Foreskin fibroblast (primary cell): ENCODE measurements at places on chromosomes 7 and 10.
A peak's percentile ranks its signal among the peaks of the same experiment; 100 is the strongest.

GRCh38 chr10:76766682-76767081 is 870.9 kb downstream of the KCNMA1 start:
- DNase-seq = no peak

DNA sequence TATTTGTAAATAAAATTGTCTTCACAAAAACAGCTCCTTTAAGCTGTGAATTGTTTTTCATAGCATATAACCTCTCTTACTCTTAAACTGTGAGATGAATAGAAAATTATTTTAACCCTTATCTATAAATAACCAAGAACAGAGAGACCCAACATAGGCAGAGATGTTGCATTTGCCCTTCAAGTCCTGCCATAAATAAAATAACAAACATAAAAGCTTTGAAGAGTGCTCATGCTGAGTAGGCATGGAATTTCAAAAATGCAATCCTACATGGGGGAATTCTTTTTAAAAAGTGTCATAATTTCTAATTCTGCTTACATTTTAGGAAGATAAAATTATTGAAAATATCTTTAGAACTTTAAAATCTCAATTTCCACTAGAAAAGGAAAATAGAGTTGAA is 124.1 kb upstream of the FERD3L start:
- no peak for DNase-seq

DNA sequence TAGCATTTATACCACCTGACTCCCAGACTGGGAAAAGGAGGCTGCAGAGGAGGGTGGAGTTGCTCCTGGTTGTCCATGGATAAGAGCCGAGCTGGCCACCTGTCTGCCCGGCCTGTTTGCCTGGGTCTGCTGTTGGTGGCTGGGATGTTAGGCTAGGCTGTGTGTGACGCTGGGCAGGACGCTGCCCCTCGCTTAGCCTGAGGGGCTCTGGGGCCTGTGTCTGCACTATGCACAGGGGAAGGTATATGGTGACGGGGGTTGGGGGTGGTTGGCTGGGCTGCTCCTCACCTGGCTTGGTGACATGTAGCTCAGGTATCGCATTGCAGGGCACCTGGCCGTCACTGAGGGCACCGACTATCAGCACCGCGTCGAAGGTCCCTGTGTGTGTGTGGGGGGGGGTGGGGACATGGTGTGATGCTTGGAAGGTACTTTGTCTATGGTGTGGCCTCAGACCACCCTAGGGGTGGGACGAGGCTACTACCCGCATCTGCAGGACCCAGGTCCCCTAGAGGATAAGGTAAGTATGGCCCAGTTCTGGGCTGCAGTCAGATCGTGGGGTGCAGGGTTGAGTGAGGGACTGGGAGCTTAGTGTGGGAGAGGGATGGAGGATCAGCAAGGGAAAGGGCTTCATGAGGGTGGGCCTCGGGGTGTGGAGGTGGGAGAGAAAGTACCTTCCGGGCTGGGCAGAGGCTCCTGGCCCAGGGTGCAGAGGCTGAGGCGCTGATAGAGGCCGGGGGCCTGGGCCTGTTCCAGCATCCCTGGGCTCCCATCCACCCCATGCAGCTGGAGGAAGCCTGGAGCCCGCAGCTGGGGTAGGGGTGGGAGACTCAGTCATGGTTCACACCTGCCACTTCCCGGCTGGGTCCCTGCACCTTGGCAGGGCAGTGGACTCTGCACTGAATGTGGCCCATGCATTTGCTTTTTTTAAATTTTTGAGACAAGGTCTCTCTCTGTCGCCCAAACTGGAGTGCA is 2.3 kb downstream of the METTL27 start:
- DNase-seq = no peak

- DNase-seq = no peak
These were observed 7.6 kb upstream of the C10orf105 start for GRCh38 chr10:71727105-71727737.

- DNase-seq = no peak
These were observed 93.7 kb downstream of the EBF3 start for GRCh38 chr10:129870474-129870757.

GRCh38 chr7:124773938-124774337 is 8.3 kb upstream of the GPR37 start:
- DNase-seq = no peak

- no peak for DNase-seq
These were observed 46.0 kb downstream of the INSIG1 start for GRCh38 chr7:155343661-155344121.

GRCh38 chr7:21996641-21997040 is 50.9 kb upstream of the CDCA7L start:
- DNase-seq = peak; percentile 47

GRCh38 chr7:85095366-85095765 is 91.5 kb downstream of the SEMA3D start:
- no peak for DNase-seq

- peak; percentile 97 for DNase-seq
These were observed 47.2 kb upstream of the NRP1 start for GRCh38 chr10:33381451-33382215.

GRCh38 chr10:47418321-47418720 is 34.2 kb upstream of the ZNF488 start:
- DNase-seq = no peak

DNA sequence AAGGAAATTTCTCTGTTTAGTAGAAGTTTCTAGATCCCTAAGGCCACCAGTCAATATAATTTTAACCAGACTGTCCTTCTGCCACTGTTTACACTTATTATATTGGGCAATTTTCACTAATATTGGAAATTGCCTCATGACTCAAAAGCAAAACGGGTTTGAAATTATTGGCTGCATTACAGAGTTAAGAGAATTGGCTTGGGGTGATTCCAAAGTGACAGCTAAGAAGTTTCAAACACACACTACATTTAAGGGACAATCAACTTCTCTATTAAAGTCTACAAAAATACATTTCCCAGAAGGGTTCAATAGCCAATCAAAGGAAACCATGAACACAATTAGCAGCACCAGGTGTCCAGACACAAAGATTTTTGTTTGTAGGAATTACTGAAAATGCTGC is 111.9 kb downstream of the NEBL start:
- DNase-seq = no peak

DNA sequence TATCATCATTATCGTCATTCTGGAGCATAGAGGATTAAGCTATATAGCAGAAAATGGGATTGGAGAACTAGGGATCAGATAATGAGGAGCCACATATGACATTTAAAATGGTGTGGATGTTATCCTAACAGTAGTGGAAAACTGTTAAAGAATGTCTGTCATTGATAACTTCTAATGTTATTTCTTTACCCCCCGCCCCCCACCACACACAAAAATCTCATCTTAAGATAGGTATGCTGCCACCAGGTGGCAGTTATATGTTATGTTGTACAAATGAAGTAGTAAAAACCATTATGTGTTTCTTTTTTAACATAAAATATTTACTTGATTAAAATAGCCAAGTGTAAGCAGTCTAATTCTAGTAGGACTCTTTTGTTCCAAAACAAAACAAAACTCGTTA is 13.0 kb downstream of the AKAP9 start:
- no peak for DNase-seq
